ENCODE measurements at places on chromosomes 7 and 10.

- DNase-seq, result no peak
Observed at GRCh38 chr10:124676416-124677062, 67.6 kb downstream of the FAM53B start.

DNA sequence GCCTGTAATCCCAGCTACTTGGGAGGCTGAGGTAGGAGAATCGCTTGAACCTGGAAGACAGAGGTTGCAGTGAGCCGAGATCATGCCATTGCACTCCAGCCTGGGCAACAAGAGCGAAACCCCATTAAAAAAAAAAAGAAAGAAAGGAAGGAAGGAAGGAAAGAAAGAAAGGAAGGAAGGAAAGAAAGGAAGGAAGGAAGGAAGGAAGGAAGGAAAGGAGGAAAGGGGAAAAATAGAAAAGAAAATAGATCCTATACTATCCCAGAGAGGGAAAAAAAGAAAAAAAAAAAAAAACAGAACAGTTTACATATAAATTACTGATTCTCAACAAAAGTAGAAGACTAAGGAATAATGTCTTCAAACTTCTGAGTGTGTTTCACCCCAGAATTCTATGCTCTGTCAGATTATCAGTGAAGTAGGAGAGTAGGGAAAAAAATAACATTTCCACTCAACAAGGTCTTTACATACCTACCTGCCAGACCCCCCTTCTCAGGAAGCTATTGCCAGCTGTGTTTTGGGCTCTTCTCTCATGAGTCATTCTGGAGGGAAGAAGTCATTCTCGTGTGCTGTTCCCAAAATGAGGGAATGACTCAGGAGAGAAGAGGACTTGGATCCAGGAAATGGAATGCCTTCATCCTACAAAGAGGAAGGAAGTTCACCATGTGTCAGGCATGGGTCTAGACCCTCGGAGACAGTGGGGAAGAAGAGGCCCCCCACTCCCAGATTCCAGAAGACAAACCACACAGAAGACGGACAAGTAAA, 20.9 kb downstream of the RGS10 start:
- DNase-seq, result no peak

DNA sequence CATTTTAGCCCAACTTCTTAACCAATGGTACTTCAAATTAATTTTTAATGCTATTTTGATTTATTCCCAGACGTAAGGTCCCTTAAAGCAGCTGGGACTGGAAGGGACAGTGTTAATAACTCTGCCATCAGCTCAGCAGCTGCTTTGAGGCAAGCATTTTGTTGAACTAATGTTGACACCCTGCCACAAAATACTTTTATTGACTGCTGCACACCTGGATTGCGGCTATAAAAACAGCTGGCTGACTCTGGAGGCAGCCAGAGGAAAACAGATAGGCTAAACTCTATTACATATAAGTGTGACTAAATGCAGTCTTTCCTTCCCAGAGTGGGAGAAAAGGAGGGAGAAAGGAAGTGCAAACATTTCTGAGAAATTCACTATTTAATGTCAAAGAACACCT, 77.6 kb downstream of the ETV1 start:
- no peak for DNase-seq

GRCh38 chr7:33495207-33495606, 365.8 kb downstream of the BBS9 start:
- no peak for DNase-seq

GRCh38 chr7:78528964-78529363, 730.4 kb downstream of the PHTF2 start:
- DNase-seq, result no peak

DNA sequence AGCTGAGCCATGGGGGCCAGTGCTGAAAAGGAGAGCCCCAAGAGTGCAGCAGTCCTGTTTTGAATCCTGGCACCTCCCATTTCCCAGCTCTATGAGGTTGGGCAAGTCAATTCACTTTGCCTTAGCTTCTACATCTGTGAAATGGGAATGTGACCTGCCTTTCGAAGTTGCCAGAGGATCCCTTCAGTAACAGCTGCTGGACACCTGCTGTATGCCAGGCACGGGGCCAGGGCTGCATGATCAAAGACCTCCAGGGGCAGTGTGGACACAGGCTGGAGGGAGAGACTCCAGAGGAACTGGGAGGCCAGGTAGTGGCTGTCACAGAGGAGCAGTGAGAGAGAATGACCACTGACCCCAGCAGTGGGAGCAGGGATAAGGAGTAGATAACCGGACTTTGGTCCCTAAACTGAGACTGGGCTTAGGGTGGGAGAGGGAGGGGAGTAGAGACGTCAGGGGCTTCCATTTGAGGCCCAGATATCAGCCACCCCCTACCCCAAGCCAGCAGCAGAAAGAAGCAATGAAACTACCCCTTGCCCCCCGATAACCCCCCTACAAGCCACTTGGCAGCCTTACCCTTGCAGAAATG, 45.2 kb downstream of the SRRM3 start:
- no peak for DNase-seq

- no peak for DNase-seq
Observed at GRCh38 chr7:130420943-130421578, 19.8 kb downstream of the CEP41 start.

- DNase-seq, result no peak
Observed at GRCh38 chr7:97272237-97272975, 154.9 kb downstream of the SDHAF3 start.

GRCh38 chr10:50832171-50832751, 53.2 kb downstream of the A1CF start:
- no peak for DNase-seq

GRCh38 chr7:157337316-157338149, 729 bp downstream of the DNAJB6 start:
- peak; percentile 66 for DNase-seq

DNA sequence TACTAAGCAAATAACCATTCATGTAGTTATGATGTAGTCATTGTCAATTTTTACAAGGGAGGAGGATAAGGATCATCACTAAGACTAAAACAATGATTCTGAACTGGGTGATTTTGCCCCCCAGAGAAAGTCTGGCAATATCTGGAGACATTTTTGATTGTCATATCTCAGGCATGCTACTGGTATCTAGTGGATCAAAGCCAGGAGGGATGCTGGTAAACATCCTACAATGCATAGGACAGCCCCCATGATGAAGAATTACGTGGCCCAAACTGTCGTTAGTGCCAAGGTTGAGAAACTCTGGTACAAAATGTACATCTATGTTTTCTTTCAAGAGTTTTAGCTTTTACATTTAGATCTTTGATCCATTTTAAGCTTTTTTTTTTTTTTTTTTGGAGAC, 57.3 kb downstream of the GBF1 start:
- no peak for DNase-seq

DNA sequence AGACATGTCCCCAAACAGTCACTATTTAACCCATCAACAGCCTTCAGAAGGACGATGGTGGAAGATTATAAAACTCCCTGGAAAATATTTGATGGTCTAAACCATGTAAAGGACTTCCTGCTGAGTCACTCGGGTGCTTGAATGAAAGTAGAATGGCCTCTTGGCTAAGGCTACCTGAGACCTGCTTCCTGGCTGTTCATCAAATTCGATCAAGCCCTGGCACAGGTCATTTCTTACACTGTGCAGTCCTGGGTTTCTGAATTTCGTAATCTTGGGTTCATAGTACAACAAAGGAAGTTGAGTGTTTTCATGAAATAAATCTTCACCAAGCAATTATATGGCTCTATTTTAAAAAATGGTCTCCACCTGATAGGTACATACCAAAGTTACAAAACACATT, 260.3 kb upstream of the RNF32 start:
- DNase-seq, result no peak

GRCh38 chr7:132489776-132490237, 86.5 kb downstream of the PLXNA4 start:
- DNase-seq, result no peak

- no peak for DNase-seq
Observed at GRCh38 chr10:110806335-110806734, 65.4 kb upstream of the PDCD4 start.

DNA sequence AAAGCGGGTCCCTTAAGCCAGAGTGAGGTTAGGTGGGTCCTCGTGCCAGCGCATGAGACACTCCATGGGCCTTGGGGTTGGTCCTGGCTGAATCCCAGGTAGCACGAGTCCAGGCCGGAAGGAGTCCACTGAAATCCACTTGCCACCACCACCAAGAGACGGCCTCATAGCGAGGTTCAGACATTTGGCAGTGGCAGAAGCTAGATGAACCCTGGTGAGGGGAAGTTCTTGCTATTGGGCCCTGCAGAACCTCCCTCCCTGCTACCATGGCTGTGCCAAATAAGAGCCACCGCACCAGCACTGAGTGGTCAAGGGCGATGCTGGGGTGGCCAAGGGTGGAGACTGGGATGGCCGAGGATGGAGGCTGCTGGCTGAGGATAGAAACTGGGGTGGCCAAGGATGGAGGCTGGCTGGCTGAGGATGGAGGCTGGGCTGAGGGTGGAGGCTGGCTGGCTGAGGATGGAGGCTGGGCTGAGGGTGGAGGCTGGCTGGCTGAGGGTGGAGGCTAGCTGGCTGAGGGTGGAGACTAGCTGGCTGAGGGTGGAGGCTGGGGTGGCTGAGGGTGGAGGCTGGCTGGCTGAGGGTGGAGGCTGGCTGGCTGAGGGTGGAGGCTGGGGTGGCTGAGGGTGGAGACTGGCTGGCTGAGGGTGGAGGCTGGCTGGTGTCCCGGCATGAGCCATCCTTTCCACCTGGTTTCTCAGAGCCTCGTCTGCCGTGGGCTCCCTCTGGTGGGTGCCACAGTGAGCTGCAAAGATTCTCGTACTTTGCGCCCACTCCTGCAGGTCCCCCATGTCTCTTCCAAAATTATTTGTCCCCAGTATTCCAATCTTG, 88.2 kb downstream of the ELFN1 start:
- peak; percentile 19 for DNase-seq

GRCh38 chr7:45026984-45027773, 27.2 kb downstream of the CCM2 start:
- no peak for DNase-seq

DNA sequence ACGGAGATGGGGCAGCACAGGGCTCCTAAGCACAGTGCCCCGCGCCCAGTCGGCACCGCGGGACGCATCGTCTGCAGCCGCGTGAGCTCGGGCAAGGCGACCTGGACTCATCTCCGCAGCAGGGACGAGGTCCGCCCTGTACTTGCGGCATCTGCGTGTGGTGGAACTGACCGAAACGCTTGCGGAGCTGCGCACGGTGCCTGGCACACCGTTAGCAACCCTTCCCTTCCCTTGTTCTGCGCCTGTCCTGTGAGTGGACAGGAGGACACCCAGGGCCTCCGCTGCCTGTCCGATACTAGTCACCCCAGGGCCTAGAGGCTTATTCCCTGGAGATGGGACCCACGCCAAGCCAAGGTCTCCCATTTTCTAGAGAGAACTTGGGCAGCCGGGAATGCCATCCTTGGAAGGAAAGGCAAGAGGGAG, 98.5 kb downstream of the WDR11 start:
- DNase-seq, result no peak

- no peak for DNase-seq
Observed at GRCh38 chr7:50310956-50311355, 6.4 kb downstream of the IKZF1 start.

DNA sequence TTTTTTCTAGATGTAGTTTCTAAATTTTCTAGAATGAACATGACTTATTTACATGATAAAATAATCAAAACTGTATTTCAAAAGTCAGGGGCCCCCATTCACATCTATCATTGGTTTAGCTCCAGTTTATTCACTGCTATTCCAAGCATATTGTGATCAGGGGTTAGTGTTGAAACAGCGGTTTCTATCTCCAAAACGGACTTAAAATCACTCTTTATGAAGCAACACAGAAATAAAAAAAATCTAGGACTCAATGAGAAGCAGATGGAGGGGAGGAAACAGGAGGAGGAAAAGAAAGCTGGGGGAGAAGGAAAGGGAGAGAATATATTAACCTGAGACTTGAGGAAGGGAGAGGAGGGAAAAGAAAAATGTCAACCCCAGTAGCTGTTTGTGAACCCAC, 14.8 kb upstream of the CH25H start:
- no peak for DNase-seq
